Stimulated activated naive CD4-positive, alpha-beta T cell (primary cell): ENCODE measurements at places on chromosomes 2 and 18.

- DNase-seq: no peak
Measured at GRCh38 chr18:60329131-60329530, 43.4 kb downstream of the MC4R start.

DNA sequence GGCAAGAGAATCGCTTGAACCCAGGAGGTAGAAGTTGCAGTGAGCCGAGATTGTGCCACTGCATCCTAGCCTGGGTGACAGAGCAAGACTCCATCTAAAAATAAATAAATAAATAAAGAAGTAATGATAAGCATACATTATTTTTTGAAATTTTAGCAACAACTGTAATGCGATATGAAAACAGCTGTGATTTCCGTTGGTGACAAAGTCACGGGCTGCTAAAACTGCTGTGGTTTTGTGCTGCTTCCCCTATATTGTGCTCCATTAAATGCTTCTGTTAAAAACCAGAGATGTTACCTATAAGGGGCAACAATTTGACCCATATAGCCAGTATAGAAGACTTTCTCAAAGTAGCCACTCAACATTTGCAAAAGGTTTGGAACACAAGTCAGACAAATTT, 8.3 kb downstream of the TRIM54 start:
- no peak for DNase-seq

DNA sequence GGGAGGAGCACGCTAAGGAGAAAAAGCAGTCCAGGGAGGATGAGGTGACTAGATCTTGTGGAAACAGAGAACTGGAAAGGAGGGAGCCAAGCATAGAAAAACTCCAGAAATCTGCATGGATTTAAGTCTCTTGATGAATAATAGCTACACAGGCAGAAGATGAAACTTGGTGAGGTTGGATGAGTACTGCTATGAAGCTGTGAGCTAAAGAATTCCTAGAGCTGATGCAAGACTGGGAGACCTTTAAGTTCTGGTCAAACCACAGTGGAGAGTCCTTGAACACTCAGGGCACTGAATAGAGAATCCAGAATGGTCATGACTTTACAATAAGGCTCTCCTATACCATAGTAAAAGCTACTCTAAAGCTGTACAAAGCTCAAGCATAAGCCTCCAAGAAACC, 18.4 kb upstream of the PIEZO2 start:
- no peak for DNase-seq

- no peak for DNase-seq
Measured at GRCh38 chr2:150060341-150060740, 427.1 kb downstream of the RND3 start.

- no peak for DNase-seq
Measured at GRCh38 chr2:45404807-45405297, 206.2 kb downstream of the SRBD1 start.

GRCh38 chr2:1728821-1729220, 15.5 kb downstream of the PXDN start:
- no peak for DNase-seq

- DNase-seq: no peak
Measured at GRCh38 chr2:43675646-43676321, 445 bp downstream of the C1GALT1C1L start.

- no peak for DNase-seq
Measured at GRCh38 chr2:219282375-219282774, 3.2 kb downstream of the DNAJB2 start.

DNA sequence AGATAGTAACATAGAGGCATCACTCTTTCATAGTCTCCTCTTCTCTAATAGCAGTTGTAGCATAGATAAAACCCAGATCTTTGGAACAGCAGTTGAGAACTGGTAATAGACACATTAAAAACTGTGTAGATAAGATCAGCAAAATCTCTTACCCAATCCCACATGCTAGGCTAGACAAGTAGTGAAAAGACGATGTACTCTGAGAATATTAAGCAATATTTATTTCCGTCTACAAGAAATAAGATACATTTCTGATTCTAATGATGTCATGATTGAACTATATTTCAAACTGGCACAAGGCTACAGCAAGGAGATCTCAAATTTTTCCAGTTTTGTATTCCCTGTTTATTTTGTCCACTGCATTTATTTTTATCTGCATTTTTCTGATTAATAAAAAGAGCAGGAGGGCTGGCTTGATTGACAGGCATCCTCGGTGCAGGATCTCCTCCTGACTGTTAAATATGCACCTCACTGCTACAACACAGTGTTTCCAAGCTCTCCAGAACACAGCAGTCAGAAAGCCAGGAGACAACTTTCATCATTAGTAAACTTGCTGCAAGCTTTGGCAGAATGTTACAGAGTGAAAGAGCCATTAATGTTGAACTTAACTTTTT, 73.3 kb upstream of the ATIC start:
- DNase-seq: no peak

- no peak for DNase-seq
Measured at GRCh38 chr2:213609570-213610170, 325.4 kb downstream of the SPAG16 start.

GRCh38 chr18:70058916-70059315, 111.2 kb upstream of the CD226 start:
- no peak for DNase-seq

- DNase-seq: no peak
Measured at GRCh38 chr2:221334481-221335218, 237.5 kb downstream of the EPHA4 start.

- no peak for DNase-seq
Measured at GRCh38 chr2:160075171-160075570, 12.8 kb upstream of the PLA2R1 start.

- no peak for DNase-seq
Measured at GRCh38 chr2:134490559-134490958, 228.2 kb downstream of the TMEM163 start.

- DNase-seq: no peak
Measured at GRCh38 chr2:231489990-231490389, 25.7 kb upstream of the NCL start.

DNA sequence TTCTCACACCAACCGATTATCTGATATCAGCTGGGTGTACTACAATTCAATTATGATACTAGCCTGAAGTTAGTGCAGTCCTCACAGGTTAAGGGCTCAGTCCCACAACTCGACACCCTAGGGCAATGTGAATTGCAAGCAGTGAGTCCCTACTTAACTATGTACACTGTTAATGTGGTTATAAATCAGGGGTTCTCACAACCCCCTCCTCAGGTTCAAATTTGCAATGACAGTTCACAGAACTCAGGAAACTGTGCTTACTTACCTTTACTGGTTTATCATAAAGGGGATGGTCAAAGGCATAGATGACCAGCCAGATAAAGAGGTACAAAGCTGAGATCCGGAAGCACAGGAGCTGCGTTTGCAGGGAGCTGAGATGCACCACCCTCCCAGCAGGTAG, 1379.1 kb upstream of the CDH2 start:
- DNase-seq: no peak

- no peak for DNase-seq
Measured at GRCh38 chr18:7479756-7480155, 87.4 kb upstream of the PTPRM start.

GRCh38 chr18:36772241-36772723, 56.5 kb downstream of the TPGS2 start:
- DNase-seq: no peak

DNA sequence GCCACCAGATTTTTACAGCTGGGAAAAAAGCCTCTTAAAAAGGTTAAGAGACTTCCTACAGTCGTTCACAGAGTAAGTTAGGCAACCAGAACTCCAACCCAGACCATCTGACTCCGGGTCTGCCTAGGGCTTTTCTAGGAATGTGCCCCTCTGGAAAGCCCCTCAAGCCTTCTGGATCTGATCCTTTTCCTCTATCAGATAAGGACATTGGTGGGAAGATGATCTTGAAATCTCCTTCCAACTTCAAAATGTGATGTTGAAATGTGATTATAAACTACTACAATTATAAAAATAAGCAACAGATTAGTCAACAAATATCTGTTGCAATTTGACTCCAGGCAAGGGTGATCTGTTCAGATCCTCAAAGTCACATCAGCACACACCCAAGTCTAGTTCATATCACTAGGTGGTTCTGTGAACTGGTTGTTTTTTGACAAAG, 270.4 kb downstream of the ARHGAP15 start:
- DNase-seq: no peak

GRCh38 chr2:128696421-128696820, 377.8 kb upstream of the HS6ST1 start:
- DNase-seq: no peak

DNA sequence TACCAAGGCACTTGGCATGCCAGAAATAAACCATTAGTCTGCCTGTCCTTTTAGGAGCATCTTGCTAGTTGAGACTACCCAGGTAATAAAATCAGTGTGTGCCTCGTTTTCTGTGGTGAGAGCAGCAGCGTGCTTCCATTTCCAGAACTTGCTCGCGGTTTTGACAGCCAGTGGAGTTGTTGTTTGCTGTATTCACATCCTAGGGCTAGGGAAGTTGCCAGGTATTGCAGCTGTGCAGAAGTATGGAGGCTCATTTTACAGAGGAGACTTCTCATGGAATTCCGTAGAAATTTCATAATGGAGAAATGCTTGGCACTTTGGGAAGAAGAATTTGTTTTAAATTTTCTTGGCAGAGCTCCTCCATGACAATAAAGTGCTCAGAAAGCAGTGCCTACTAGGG, 1355.1 kb upstream of the ZEB2 start:
- no peak for DNase-seq

- DNase-seq: peak; percentile 19
Measured at GRCh38 chr2:105929516-105929915, 184.8 kb downstream of the NCK2 start.
